ENCODE measurements at places on chromosomes 7 and 10. TPM values are rescaled to one million over a fixed set of nuclear protein-coding genes. Genes with fewer than 3 reads are reported as not detected.

DNA sequence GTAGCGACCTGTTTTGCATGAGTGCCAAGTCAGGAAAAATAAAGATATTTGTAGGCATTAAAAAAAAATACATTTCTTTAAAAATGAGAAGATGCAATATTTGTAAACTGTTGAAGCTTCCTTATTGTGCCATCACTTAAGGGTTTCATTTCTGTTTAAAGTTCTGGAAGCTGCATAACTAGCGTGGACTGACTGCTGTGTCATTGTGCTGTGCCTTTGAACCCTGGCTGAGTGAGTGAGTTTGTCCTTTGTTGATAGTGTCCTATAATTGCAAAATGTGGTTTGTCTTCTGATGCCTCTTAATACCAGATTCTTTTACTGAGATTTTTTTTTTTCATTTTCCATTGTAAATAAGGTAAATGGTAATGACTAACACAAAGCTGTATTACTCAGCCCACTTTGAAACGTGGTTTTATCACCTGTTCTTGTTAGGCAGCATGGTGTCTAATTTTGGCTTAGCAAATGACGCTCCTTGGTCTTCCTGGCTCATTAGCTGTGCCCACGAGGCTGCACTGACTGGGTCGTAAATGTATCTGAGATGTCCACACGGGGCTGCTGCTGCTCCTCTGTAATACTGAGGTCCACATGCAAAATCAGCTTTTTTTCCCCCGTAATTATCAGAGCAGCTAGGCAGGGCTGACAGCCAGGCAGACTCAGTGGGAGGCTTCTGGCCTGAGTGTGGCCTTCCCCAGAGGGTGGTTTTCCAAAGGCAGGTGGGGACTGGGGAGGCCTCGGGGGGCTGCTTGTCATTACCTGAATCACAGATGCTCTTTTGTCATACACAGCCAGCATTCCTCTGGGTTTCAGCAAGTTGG, 14.8 kb downstream of the ZSCAN25 start:
- peak; percentile 10 for DNase-seq

DNA sequence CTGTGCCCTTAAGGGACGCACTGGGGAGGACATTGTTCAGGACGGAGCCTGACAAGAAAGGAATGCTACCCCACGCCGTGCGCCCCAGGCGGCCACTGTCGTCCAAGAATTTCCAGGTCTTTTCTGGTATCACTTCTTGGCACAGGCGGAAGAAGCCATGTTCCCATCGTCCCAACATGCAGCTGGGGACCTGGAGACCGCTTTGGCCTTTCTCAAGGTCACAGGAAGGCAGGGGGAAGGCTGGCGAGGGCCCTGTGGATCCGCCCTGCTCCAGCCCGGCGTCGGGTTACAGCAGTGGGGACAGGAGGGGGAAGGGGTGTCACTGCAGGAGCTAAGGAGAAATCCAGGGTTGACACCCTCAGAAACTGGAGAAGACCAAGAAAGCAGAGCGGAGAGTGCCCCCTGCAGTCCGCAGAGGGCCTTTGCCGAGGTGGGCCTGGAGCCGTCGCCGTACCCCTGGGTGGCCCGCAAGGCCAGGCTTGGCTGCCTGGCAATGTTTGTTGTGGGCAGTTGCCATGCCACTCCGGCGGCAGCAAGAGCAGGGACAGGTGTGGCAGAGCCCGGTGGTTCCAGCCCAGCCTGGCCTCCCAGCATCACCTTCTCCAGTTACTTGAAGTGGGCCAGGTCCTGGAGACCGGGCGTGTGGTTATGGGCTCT, 104.1 kb downstream of the LHPP start:
- DNase-seq = no peak

DNA sequence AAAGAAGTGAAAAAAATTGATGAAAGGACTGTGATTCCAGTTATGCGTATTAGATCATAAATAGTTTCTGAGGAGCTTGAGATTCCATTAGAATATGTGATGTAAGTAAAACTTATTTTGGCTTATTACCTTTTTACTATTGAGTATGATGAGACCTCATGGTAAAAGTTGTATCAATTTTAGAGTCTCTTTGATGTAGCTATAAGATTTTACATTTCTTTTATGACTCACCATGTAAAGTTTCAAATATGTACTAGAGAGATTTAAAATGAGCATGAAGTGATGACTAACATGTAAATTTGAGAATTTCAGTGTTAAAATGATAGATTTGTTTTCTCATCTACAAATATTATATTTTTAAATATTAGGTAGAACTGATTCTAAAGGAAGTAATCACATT, 276.5 kb downstream of the OTUD1 start:
- no peak for DNase-seq

SEMA3C gene
- 111 TPM for total RNA-seq

DNA sequence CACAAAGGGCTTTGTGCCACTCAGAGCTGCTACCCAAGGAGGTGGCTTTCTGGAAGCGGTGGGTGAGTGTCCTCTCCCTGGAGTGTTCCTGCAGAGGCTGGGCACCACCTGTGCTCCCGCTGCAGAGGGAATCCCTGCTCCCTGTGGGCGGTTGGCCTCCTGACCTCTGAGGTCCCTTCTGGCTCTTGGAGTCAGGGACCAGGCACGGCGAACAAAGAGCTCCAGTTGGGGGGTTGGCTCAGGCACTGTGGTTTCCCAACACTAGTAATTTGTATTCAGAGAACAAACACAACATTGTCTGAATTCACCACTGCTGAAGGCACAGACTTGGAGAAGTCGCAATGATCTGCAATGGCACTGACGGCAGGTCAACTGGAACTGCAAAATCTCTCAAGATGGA, 328.9 kb downstream of the PRPF18 start:
- DNase-seq = peak; percentile 69

DNA sequence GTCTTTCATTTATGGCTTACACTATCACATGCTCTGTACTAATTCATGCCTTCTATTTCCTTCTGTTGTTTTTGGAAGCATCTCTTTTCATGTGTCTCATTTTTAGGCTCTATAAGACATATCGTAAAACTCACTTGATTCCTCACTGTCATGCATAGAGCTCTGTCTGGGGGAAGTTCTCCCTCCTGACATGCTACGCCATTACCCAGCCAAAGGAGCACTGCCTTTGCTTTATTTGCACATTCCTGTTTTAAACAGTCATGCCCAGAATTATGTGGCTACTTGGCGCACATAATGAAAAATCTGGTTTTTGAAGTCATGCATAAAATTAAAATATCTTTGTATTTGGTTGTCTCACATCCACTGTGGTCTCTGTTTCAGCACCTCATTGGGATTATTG, 17.6 kb upstream of the AKR1C3 start:
- DNase-seq = no peak

- no peak for DNase-seq
These were observed 90.1 kb downstream of the PCDH15 start for GRCh38 chr10:54710918-54711317.

DNA sequence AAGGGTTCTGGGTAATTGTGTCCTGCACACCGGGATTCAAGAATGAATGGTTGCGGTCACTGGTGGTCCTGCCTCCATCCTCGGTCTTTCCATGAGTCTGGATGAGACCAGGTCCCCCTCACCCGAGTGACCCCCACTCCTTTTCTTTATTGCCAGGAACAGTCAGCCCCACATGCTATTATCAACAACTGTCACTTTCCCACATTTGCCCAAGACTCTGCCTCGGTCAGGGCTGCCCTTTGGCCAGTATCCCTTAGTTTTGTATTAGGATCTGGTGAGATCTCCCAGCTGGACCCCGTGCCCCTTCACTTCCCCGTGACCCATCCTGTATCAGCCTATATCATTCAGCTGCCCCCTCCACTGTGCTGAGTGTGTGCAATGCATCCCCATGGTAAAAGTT, 288.3 kb downstream of the ADARB2 start:
- DNase-seq = no peak

GRCh38 chr10:1114719-1115606, 58.8 kb downstream of the WDR37 start:
- DNase-seq = no peak

SPDYE8 gene
- not detected for total RNA-seq

DNA sequence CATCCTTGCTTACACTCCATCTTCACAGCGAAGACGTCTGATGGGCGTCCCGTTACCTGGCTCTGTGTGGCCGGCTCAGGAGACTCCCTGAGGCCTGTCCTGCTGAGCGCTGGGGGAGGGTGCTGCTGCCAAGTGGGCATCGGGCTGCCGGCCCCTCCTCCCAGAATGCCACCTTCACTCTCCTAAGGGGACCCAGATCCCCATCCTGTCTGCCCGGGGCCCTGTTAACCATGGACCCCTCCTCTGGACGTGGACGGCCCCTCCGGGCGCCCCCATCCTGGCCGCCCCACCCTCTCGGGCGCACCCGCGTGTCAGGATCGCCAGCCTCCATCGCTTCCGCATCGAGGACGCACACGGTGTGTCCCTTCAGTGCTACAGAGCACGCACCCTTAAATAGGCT, 7.3 kb upstream of the FOXL3 start:
- no peak for DNase-seq

RRP12 gene
- total RNA-seq = 13.4 TPM

CCDC172 gene
- not detected for total RNA-seq

GRCh38 chr10:125152450-125153368, 7.7 kb downstream of the CTBP2 start:
- no peak for DNase-seq

DNA sequence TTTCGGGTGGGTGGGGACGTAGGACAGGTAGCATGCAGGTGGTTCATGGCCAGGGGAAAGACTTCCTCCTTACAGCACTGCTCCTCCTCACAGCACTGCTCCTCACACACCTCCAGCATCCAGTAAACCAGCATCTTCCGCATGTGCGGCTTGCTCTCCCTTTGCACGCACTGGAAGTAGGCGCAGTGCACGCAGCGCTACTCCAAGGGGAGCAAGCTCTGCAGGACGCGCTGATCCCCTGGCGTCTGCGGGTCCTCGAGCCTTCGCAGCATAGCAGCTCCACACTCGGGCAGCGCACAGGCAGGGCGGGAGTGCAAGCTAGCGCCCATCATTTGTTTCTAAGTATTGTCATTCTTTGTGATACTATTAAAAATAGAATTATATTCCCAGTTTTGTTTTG, 30.5 kb upstream of the MAP3K8 start:
- no peak for DNase-seq

- no peak for DNase-seq
These were observed 66.9 kb downstream of the TFPI2 start for GRCh38 chr7:93823621-93824020.

MYH16 gene
- total RNA-seq = 1.1 TPM

GRCh38 chr7:68146983-68147382, 1150.3 kb downstream of the TYW1 start:
- no peak for DNase-seq

MYO1G gene
- not detected for total RNA-seq

Measured in RPMI7951 (cell line).